ENCODE measurements at places on chromosomes 6 and 20.

DNA sequence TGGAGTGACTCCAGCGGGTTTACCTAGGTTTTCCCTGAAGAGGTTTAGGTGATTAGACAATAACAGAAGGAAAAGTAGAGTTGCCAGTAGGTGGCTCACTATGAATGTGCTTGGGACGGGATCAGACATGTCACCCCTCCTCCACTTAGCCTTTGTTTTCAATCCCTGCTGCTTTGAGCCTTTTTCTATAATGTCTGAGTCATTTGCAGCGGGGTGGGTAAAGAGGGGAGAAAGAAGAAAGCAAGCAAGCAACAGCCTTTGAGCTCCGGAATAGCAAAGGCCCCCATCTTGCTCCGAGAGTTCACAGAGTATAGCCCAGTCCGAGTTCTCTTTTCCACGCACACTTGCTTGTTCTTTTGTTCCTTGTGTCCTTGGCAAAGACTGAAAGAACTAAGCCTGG is 129.1 kb downstream of the PACRG start:
- DNase-seq, result no peak

- no peak for DNase-seq
Measured at GRCh38 chr6:45476341-45476740, 98.6 kb upstream of the SUPT3H start.

DNA sequence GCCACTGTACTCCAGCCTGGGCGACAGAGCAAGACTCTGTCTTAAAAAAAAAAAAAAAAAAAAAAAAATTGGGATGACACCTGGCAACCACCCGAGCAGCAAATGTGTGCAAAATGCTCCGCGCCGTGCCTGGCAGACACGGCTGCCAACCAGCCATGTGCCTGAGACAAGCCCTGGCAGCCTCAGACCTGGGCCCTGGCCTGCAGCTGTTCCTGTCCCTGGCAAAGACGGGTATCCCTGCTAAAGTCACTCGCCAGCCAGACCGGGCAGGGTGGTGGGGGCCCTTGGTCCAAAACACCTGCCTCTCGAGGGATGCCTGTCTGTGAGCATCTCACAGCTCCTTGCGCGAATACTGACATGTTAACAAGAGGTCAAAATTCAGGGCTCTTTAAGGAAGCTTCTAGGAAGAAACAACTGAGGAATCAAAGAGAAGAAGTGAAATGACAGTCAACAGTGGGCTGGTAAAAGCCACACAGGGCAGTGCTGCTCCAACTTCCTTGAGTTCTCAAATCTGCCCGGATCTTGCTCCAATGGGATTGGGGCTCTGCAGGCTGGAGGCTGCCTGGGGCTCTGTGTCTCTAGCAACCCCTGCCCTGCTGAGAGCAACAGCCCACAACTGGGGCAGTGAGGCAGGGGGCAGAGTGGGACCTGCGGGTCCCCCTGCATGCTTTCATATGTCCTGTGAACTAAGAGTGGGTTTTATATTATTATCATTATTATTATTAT is 53.4 kb downstream of the SYTL3 start:
- no peak for DNase-seq

DNA sequence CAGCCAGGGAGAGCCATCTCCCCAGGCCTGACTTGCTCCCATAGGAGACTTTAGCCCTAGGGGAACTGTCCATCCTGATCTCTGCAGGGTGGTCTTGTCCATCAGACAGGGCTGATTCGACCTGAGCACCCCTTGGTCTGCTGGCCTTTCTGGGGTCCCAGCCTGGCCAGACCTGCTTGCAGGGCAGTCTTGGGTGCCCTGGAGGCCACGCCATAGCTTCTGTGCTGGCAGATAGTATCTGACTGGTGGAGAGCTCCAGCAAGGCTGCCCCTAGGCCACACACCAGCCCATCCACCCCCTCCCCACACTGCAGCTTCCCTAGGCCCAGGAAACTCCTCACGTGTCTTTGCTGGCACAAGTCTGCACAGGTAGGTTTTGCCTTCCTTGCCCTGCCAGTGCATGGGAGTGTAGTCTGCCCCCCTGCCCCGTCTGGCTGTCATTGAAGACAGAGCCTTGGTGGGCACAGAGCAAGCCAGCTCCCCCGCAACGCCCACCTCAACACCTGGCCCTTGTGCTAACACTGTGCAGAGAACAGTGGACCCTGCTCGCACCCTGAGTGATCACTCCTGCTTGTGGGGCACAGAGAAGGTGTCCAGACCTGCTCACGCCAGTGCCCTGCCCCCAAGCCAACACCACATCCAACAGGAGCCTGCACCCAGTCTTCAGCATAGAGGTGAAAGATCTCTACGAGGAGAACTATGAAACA is 32.4 kb downstream of the CCN2 start:
- DNase-seq, result no peak

GRCh38 chr20:50442512-50442911 is 67.7 kb upstream of the PTPN1 start:
- no peak for DNase-seq

- no peak for DNase-seq
Measured at GRCh38 chr20:37334450-37334849, 11.5 kb upstream of the SRC start.

GRCh38 chr20:25259358-25259757 is 11.5 kb downstream of the PYGB start:
- DNase-seq, result no peak

- DNase-seq, result no peak
Measured at GRCh38 chr6:154994836-154995253, 270 bp upstream of the TIAM2 start.

GRCh38 chr6:7909323-7910276 is 988 bp downstream of the TXNDC5 start:
- DNase-seq, result peak; percentile 61

GRCh38 chr20:61896058-61896961 is 169.4 kb downstream of the TAF4 start:
- no peak for DNase-seq

DNA sequence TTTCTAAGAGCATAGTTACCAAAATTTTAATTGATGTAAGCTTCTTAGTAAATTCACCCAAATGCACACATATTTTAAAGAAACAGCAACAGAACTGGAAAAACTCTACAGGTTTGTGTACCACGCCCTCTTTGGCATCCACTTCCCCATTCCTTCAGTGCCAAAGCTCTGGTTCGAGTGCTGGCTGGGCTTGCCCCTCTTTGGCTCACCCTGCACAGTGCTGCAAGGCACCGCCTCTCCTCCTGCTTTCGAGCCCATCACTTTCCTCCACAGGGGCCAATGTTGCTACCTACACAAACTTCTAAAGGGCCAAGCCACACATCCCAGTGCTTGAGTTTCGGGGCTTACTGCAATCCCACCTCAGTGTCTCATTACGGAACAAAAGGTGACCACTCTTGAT is 9.6 kb downstream of the LRP11 start:
- DNase-seq, result no peak

DNA sequence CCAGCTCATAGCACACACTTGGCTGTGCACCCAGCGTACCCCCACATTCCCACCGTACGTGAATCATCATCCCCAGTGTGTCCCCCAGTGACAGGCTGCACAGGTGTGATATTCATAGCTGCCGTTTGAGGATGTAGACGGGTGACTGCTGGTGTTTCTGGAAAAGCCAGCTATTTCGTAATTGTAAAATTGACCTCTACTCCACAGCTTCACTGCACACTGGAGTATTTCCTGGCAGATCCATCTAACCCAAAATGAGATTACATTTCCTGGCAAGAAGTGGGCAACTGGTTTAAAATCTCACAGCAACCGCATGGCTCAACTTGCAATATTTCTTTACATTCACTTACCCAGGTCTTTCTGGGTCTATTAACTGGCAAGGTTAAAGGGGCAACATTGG is 30.3 kb downstream of the CD83 start:
- no peak for DNase-seq

- DNase-seq, result no peak
Measured at GRCh38 chr6:14975471-14975817, 270.4 kb upstream of the JARID2 start.

GRCh38 chr6:16437095-16437494 is 198.7 kb downstream of the GMPR start:
- peak; percentile 58 for DNase-seq

DNA sequence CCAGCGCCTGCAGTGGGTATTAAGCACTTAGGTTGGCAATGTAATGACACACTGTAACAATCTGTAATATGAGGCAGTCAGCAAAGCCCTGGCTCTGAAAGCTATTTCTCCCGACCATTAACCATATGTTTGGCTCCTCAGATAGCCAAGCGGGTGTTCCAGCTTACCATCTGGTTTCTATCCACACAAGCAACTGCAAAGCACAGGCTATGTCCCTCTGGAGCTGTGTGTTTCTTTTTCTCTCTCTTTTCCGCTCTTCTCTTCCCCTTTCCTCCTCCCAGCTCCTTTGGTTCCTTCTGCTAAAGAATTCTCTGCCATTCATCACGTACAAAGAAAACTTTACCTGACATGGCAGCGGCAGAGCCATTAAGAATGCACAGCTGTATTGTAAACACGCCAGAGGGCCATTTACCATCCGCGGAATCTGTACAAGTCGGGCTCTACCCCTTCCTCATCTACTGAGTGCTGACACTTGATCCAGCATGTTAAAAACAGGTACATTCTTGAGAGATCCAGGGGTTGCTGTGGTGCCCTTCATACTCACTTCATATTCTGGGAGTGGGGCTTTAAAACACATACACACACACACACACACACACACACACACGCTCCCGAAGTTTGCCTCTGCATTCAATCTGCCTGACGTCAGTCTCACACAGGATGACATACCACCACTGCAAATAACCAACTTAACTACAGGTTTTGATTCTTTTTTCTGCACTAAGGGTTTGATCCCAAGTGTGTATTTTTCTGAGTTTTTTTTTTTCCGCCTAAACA is 77.2 kb downstream of the BACH2 start:
- no peak for DNase-seq
